ENCODE measurements at places on chromosomes 4 and X. TPM values are rescaled to one million over a fixed set of nuclear protein-coding genes. Genes with fewer than 3 reads are reported as not detected.

LGI2 gene
- total RNA-seq = 0.74 TPM

RBM3 gene
- total RNA-seq = 167 TPM

WAS gene
- 2.5 TPM for total RNA-seq

AFP gene
- not detected for total RNA-seq

GLOD5 gene
- total RNA-seq = not detected

ACOT9 gene
- 27.1 TPM for total RNA-seq

FHDC1 gene
- total RNA-seq = 3.8 TPM

CXorf65 gene
- total RNA-seq = 13.2 TPM
